ENCODE measurements at places on chromosomes 11 and 22.

GRCh38 chr11:129750343-129751292 lies 65.0 kb upstream of the TMEM45B start:
- DNase-seq: peak; percentile 92

- no peak for DNase-seq
Observed at GRCh38 chr11:67295846-67296245, 6.7 kb downstream of the ANKRD13D start.

DNA sequence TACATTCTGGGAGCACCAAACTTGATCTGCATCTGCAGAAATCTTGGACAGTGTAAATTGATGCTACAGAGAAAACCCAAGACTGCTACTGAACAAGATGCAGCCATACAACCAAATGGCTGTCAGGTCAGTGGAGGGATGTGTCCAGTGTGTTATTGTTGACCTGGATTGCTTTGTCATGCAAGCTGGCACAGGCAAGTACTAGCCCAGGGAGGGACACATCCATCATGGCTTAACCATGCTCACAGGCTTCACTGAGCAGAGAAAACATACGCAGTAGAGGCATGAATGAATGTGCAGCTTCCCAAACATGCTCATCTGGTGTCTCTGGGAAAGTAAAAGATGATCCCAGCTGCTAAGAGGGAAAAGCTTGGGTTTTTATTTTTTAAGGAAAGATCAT lies 93.6 kb downstream of the MTNR1B start:
- DNase-seq: no peak

- peak; percentile 78 for DNase-seq
Observed at GRCh38 chr22:25564320-25564978, at the start of gene GRK3. Gene GRK3, plus strand, starts transcription at chr22:25564675. Its CDS starts 366 bp downstream, at chr22:25565041.

GRCh38 chr11:36399236-36399635 lies 103.1 kb downstream of the PRR5L start:
- no peak for DNase-seq

- DNase-seq: no peak
Observed at GRCh38 chr11:76459299-76459698, 14.5 kb downstream of the EMSY start.

DNA sequence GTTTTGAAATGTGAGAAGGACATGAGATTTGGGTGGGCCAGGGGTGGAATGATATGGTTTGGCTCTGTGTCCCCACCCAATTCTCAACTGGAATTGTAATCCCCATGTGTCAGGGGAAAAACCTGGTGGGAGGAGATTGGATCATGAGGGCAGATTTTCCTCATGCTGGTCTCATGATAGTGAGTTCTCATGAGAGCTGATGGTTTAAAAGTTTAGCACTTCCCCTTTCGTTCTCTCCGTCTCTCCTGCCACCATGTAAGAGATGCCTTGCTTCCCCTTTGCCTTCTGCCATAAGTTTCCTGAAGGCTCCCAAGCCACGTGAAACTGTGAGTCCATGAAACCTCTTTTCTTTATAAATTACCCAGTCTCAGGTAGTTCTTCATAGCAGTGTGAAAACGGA lies 113.5 kb downstream of the FCHSD2 start:
- DNase-seq: no peak

DNA sequence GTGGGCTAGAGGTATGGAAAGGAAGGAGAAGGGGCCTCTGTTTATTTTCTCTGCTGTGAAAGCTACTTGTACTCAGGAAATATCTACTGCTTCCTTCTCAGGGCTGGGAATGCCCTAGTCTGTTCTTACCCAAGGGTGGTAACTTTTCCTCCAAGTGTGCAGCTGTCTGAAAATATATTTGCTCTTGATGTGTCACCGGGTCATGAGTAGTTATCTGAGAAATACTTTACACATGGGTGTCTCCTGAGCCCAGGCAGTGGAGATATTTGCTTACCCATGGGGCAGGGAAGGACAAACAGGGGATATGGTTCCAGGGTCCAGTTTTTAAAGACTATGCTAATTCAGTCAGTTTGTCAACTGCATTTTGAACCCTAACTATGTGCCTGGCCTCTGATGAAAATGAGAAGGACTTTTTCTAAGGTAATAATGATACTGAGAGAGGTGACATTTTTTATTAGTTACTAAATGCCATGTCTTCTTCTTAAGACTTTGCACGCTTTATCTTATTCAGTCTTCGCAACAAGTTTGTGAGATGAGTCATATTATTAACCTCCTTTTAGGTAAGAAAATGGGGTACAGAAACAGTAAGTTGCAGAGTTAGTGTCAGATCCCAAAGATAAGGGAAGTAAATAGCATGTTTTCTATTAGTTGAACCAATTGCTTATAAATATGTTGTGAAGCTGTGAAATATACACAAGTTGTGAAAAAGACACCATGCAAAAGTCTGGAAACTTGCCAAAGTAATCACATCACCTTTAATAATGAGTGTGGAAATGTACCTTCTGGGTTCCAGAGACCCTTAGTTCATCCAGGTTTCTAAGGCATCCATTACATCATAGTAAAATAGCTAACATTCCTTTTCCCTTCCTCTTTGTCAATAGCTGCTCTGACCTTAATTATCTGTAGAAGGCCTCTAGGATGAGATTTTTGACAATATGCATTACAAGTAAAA lies 22.9 kb downstream of the SYTL2 start:
- peak; percentile 40 for DNase-seq

- no peak for DNase-seq
Observed at GRCh38 chr11:96322775-96323641, 20.0 kb downstream of the MAML2 start.

- DNase-seq: no peak
Observed at GRCh38 chr11:68990995-68991780, 10.4 kb upstream of the MRGPRD start.

GRCh38 chr11:121144723-121145122 lies 43.7 kb downstream of the TECTA start:
- DNase-seq: no peak

DNA sequence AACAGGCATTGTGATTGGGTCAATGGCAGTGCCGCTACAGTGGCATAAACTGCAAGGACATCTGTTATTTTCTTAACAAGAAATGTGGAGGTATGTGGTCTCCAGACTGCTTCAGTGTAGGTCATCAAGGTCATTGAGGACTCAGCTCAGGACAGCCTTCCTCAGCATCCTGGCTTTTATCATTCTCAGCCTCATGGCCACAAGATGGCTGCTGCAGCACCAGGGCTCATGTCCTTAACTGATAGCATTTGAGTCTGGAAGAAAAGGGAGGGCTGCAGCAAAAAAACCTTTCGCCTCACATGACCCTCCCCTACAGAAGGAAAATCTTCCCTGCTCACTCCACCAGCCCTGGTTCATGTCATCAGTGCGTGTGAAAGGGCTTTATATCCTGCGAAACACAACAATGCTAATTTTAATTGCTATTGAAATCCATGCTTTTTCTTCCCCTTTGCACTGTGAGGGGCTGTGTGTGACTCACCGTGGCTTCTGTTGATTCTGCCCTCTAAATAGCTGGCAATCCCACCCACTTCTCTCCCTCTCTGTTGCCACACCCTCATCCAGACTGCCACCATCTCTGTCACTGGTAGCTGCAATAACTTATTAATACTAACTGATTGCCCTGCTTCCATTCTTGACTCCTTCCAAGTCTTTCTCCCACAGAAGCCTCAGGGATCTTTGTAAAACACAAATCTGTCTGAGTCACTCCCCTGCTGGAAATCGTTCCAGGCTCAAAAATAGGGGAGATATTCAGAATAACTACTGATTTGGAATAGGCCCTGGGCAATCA lies 43.8 kb downstream of the CHRDL2 start:
- no peak for DNase-seq

DNA sequence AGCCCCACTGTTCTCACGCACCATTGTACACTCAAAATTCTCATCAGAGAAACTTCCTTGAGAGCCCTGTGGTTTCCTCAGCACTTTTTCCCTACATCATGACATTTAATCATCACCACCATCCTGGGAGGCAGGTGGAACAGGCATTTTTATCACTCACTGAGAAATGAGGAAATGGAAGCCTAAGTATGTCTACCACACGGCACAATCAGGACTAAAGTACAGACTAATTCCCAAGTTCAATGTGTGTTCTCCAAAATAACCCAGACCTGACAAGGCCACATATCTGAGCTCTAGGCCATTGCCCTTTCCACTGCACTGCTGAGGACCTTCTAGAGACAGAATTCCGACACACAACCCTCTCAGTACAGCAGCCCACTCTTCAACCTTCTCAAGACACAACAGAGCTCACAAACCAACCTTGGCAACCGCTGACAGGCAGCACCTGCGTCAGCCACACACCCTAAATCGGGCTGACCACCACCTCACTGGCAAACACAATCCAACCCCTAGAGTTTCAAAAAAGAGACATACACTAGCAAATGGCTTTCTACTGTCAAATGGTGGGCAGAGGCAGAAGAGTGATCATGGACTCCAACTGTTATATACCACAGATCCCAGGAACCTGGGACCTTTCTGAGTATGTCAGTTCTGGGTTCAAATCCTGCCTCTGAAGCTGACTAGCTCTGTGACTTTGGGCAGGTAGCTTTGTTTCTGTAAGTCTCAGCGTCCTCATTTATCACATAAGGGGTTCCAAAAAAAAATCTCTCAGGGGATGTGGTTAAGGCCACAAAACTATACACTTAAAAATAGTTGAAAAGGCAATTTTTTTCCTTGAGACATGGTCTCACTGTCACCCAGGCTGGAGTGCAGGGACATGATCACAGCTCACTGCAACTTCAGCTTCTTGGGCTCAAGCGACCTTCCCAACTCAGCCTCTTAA lies 16.3 kb downstream of the SMCO4 start:
- no peak for DNase-seq

DNA sequence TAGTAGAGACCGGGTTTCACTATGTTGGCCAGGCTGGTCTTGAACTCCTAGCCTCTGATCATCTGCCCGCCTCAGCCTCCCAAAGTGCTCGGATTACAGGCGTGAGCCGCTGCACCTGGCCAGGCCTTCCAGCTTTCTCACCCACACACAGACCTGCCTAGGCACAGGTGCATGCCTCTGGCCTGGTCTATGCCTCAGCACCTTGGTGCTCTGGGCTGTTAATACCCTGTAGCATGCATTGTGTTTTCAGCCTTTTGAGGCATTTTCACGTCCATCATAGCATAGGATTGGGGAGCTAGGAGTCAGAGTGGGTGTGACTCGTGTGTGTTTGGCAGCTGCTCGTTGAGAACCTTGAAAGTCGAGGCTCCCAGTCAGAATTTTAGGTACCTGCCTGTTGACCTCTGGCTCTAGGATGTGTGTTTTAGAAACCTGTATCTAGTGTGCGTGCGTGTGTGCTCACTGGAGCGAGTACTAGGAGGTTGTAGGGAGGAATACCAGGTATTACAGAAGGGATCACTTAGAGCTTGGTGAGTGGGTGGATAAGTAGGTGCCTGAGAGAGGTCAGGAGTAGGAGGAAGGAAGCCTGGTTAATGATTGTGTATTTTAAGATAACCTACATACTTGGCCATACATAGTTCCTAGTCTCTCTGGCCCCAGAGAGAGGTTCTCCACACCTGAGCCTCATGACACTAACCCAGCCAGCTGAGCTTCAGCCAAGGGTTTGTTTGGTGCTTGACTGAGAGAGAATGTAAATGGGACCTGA lies 20.0 kb downstream of the CRKL start:
- DNase-seq: no peak

DNA sequence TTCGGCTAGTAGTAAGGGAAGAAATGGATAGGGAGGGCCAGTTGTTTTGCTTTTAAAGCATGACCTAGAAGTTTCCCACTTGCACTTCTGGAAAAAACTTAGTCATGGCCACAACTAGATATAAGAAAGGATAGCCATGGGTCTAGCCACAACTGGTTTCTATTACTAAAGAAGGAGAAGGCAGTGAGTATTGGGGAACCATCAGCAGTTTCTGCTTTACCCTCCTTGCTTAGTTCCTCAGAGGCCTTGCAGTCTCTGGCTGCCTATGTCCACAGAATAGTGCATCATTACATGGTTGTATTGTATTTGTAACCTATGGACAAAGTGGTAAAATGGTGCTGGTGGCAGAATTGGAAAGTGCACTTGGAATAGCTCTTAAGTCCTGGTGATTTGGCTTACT lies 35.6 kb downstream of the NXPE1 start:
- DNase-seq: no peak

GRCh38 chr22:30829901-30830550 lies 135.4 kb downstream of the OSBP2 start:
- no peak for DNase-seq

DNA sequence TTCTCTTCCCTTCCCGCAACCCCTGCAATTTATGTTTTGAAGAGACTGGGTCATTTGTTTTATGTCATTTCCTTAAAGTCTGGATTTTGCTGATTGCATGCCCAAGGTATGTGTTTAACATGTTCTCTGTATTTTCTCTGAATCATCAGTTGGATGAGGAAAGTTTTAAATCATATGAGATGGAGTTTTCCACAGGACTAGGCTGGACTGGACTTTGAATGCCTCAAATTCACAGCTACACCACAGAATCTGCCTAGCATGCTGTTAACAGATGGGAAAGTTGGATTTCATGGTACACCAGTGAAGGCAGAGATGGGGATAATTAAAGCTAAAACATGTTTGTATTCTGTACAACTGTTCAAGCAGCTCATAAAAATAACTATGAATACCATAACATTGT lies 62.6 kb downstream of the CWC15 start:
- DNase-seq: peak; percentile 65

DNA sequence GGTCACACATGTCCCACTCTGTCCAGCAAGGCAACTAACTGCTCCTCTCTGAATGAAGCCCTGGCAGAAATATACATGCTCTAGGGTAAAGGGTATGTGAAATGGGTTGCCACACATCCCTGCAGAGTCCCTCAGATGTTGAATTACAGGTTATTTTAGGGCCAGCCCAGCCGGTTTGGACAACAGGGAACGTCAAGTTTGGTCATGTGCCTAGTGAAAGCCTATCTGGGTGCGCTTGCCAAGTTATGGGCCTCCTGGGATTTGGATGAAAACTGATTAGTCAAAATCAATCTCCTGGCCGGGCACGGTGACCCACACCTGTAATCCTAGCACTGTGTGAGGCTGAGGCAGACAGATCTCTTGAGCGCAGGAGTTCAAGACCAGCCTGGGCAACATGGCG lies 10.4 kb downstream of the AP1B1 start:
- no peak for DNase-seq

- DNase-seq: peak; percentile 87
Observed at GRCh38 chr11:68659158-68659921, 25.0 kb upstream of the GAL start.

DNA sequence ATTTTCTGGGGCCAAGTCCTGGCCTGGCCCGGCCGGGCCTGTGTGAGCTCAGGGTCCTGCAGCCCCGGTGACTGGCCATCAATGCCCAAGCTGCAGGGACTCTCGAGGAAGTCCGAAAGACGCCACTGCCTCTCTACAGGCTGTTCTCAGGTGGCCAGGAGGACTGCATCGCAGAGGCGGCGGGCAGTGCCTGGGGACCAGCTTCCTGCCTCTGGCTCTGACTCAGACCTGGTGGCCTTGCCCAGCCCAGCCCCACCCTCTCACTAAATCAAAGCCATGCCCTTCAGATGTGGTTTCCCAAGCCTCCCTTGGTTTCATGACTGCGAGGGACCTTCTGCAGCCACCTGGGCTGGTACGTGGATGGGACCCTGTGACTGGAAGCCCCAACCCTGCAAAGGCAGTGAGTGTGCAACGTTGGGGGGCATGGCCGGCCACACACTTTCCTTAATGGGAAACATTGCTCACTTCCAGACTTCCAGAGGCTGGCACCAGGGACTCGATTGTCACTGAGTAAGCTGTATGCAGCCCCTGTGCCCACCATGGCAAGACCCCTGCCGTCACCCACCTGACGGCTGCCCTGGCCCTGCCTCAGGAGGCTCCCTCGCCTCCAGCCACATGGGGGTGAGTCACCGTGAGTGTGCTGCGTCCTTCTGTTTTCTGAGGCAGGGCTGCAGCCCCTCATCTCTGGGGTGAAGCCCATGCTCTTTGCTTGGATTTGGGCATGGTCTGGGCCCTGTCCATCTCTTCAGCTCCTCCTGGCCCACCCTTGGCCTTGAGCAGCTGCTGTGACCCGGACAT lies 6.0 kb upstream of the FGF3 start:
- no peak for DNase-seq
